ENCODE measurements at places on chromosomes 16 and 17.

- DNase-seq, result no peak
These were observed 20.0 kb downstream of the SLC43A2 start for GRCh38 chr17:1608676-1609075.

- no peak for DNase-seq
These were observed 1.4 kb downstream of the PRSS8 start for GRCh38 chr16:31134091-31134571.

DNA sequence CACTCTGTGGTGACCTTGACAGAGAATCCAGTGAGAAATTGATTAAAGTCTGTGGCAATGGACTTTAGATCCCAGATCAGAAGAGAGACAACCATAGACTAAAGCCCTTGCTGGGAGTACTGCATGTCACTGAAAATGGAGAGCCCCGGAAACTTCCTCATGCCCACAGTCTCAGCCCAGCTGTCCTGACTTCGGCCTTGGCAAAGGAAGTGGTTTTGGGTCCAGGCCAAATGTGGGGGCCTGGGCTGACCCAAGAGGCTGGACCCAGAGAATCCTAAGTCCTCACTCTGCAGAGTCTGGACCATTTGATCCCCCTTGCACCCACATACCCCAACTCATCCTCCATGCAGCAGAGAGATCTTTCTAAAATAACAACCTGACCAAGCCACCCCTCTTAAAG is 4.7 kb upstream of the BEAN1 start:
- no peak for DNase-seq

GRCh38 chr17:50221266-50221863 is 19.9 kb upstream of the COL1A1 start:
- no peak for DNase-seq

DNA sequence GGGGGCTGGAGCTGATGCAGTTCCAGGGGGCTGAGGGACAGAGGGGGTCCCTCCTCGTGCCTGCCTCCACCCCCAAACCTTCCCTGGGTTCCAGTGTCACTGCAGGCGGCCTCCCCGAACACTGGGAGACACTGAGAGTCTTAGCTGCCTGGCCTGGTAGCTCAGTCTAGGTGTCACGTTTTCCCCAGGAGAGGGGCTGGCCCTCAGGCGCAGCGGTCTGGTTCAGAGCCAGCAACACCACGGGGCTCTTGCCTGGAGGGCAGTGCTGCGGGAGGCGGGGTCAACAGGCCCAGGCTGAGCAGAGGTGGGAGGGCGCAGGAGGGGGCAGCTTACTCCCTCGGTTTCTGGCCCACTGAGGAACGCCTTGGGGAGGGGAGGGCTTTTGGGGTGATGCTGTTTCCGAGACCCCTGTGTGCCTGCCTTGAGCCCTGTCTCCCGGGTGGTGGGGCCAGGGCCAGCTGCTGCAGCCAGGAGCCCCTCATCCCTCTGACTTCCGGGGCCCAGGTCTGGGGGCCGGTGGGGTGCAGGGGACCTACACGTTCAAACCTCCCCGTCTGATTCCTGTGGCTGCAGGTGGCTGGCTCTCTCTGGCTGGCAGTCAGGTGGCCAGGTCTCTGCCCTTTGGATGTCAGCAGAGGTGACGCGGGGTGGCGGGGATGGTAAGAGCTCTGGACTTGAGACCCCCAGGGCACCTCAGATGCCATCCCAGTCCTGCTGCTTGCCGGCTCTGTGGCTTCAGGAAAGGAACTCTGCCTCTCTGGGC is 89.3 kb upstream of the GSE1 start:
- no peak for DNase-seq

- DNase-seq, result no peak
These were observed 217.1 kb downstream of the HS3ST3A1 start for GRCh38 chr17:13384626-13385025.

DNA sequence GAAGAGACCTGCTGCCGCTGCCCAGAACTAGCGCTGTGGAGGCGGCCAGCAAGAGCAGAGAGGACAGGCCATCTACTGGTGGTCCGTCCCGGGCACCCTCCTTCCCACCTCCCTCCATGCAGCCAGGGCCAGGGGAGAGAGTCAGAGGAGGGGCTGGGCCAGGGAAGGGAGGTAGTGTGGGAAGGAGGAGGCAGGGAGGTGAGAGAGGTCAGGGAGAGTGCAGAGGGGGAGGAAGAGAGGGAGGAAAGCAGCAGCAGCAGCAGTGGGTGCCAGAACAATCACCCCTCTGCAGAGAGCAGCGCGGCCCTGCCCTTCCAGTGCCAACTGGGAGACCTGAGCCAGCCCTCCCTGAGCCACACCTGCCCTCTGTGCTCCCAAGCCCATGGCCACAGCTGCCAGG is 6.6 kb downstream of the C16orf95 start:
- no peak for DNase-seq

DNA sequence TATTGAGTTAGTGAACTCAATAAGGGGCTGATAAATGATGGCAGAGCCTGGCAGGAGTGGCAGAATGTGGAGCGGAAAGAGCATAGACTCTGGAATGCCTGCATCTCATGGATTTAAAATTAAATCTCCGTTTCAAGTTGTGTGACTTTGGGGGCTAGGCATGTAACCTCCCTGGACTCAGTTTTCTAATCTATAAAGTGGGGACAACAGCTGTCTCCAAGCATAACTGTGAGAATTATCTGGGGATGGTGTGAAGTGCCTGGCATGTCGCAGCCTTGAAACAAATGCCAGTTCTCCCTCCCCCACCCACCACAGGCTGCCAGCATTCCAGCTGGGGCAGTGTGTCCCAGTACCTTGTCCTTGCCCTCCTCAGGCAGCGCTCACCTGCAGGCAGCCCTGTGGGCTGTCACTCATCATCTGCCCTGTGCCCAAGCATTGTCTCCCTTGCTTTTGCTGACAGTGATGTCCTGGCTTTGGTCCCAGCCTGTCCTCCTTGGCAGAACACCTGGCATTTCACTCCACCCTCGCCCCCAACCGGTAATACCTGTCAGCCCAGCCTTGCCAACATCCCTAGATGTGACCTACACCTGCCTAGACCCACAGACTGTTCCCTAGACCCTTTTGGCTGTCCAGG is 129.6 kb downstream of the MRM1 start:
- DNase-seq, result no peak

- DNase-seq, result no peak
These were observed 341 bp downstream of the SLC7A6OS start for GRCh38 chr16:68310437-68310773.

- DNase-seq, result no peak
These were observed 2252.5 kb downstream of the TP53TG3F start for GRCh38 chr16:35711958-35712357.

DNA sequence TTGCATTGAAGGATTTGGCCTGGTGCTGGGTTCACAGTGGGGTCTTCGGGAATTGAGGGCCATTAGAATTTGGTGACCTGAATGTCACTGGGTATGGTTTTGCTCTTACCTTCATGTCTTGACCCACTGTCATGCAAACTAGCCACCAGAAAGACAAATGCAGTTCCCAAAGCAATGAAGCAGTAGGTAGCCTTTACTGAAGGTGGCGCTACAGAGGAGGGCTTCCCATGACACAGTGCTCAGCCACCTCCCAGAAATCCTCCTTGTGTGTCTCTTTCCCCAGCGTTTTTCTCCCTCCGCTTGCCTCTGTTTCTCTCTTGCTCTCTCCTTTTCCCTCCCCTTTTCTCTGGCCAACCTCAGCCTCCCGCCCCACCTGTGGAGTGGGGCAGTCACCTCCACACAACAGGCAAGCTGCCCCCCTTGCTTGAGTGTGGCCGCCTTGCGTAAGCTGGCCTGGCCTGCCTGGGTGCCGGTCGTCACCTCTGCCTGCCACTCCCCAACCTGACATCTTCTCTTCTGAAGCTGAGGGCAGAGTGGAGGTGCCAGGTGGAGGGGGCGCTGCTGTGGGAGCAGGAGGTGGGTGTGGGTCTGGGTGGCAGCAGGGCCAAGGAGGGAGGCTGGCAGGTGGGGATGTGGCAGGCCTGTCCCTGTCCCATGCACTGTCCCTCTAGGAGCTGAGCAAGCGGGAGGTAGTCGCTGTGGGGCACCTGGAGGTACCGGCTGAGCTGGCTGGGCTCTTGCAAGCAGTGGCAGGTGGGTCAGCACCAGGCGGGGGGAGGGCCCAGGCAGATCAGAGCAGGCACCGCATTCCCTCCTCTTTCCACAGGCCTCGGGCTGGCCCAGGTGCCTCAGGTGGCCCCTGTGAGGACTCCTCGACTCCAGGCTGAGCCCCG is 34.7 kb downstream of the MYO15A start:
- DNase-seq, result no peak

- DNase-seq, result no peak
These were observed 73.4 kb upstream of the GPR139 start for GRCh38 chr16:20147091-20147490.

DNA sequence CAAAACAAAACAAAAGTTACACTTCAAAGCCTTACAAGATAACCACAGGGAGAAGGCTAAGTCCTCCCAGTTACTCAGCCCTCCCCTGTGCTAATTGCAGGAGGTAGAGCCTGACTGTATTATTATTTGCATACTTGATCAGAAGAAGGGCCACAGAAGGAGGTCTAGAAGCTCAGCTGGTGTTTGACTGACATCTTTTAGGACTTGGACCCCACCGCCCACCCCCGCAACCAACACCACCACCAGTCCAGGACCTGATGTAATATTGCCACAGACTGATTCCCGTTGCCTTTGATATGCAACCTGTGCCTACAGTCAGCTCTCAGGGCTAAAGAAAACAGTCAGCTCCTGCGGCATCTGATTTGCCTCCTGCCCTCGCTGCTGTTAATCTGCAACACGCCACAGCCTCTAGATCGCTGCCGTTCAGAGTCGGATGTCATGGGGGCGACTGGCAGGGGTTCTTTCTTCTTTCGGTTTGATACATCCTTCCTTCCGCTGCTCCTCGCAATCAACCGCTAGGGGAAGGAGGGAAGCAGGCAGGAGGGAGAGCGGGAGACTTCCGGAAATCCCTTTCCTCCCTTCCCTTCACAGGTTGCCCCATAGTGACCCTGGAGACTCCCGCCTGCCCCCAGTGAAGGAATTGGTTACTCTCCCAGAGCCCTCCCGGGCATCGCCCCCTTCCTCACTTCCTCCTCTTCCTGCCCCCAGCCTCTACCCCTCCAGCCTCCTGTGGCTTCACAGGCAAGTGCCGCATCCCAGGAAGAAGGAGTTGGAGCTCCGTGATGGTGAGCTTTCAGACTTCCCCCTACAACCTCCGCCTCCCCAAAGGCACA is 90.5 kb upstream of the SOX9 start:
- no peak for DNase-seq

- no peak for DNase-seq
These were observed 8.7 kb upstream of the FZD2 start for GRCh38 chr17:44548376-44549230.

DNA sequence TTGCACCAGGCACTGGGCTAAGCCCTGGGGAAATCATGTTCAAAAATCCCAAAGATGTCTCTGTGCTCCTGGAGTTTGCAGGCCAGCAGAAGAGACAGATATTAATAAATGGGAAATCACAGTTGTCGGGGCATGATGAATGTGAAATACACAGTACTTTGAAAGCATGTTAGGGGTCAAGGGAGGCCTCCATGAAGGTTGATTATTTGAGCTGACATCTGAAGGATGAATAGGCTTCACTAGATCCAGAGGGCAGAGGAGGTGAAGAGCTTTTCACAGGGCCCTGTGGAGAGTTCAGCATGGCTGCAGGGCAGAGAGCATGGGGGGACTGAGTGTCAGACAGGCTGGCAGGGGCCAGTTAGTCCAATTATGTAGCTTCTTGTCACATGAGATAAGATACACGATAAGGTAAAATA is 2.6 kb downstream of the ANKRD40CL start:
- no peak for DNase-seq

DNA sequence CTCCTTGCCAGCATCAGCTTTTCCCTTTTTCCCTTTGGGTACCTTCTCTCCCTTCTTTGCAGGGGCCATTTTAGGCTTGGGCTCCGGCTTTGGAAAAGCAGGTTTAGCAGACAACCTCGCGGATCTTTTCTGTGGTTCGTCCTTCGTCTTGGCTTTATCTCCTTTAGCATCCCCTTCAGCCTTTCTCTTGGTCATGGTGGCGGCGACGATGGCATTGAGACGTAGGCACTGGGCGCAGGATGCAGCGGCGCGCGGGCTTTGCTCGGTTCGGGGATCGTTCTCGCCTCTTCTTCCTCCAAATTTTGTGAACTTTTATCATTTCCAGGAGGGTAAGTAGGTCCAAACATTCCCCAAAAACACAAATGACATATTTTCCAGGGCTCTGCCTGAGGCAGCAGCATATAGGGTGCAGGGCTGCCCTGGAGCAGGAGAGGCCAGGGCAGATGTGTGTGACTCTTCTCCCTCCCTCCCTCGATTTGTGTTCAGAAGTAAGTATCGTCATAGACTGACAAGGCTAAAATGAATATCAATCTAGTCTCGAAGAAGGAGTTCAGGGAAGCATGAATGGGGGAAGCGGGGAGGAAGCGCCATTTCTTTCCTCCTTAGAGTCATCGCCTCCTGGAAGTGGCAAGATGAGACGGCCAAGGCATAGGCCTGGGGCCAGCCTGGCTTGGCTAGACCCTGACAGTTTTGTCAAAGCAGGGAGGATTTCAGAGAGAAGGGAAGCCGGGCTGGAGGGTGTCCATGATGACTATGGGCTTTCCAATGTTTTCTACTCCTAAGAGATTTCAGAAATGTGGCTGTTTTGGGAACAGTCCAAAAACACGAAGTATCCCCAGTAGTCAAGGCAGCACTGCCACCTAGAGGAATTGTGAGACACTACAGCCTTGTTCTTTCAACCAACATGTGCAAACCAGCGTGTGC is 13.2 kb downstream of the CHCT1 start:
- DNase-seq, result peak; percentile 36

- DNase-seq, result no peak
These were observed 161.5 kb downstream of the PHKB start for GRCh38 chr16:47622451-47623176.

GRCh38 chr16:23407436-23408127 is 45.4 kb downstream of the COG7 start:
- DNase-seq, result no peak

DNA sequence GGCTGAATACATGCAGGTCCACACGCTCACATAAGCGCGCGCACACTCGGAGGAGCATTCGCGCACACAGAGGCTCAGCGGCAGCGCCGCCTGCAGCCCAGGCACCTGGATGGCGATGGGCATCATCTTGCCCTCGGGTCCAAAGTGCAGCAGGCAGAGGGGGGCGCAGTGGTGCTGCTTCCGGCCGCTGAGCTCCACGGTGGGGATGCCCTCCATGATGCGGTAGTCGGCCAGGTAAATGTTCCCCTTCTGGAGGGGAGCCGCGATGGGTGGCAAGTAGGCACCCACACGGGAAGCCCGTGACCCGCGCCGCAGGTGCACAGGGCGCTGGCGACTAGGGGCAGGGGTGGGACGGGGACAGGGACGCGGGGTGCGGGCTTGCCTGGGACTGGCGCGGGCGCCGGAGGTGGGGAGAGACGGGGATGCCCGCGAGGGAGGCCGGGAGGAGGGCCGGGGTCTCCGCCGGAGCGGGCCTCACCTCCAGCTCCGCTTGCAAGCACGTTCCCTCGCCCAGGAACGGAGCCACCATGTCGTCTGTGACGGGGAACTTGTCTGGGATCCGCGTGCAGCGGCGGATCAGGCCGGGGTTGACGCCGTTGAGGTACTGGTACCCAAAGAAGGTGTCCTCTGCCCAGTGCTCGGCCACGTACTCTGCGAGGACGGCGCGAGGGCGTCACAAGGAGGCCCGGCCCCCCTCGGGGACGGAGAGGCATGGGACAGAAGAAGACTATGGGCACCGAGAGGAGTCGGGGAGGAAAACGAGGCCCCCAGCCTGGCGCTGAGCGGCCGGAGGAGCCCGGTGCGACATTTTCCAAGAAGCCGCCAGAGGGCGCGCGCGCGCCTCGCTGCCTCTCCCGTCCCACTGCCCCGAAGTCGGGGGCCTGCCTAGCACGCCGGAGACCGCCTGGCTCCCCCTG is 8.0 kb downstream of the ALOX12B start:
- peak; percentile 68 for DNase-seq

GRCh38 chr17:81239714-81240555 is 817 bp downstream of the NDUFAF8 start:
- peak; percentile 45 for DNase-seq

Data from activated CD4-positive, alpha-beta T cell treated with anti-CD3 and anti-CD28 coated beads, Interleukin-2, amount 50 U/mL, for 4 hours (primary cell).